Hematopoietic multipotent progenitor cell (in vitro differentiated cells): ENCODE measurements at places on chromosomes 13 and 19.
A peak's percentile ranks its signal among the peaks of the same experiment; 100 is the strongest.

- no peak for DNase-seq
Measured at GRCh38 chr13:36430247-36431203, 1.8 kb upstream of the CCNA1 start.

DNA sequence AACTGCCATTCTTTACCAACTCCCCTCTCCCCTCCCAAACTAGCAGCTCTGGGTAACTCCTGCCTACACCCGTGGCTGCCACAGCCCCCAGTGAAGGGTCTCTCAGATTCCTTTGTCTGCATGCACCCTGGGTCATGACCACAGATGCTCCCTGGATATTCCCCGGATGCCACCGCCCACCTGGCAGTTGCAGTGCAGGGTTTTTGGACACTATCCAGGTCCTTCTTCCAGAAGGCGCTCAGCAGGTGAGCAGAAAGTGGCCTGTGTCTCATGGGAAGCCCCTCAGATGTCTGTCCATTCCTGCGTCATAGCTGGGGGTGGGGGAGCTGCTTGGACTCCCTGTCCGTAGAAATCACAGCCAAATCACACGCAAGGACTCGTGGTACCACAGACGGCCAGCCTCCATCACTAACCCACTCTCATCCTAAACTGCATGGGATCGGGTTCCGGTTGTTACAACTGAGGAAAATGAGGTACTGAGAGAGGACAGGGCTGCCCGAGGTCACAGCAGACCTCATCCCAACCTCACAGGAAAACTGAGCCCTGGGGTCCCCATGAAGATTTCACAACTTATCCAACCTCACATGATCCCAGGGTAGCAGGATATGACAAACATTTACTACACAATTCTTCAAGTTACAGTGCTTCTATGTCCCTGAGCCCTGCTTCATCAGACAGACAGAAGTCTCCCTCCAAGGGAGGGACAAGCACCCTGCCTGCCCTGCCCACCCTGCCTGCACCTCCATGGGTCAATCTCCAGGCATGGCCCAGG is 38.6 kb downstream of the ELL start:
- no peak for DNase-seq

DNA sequence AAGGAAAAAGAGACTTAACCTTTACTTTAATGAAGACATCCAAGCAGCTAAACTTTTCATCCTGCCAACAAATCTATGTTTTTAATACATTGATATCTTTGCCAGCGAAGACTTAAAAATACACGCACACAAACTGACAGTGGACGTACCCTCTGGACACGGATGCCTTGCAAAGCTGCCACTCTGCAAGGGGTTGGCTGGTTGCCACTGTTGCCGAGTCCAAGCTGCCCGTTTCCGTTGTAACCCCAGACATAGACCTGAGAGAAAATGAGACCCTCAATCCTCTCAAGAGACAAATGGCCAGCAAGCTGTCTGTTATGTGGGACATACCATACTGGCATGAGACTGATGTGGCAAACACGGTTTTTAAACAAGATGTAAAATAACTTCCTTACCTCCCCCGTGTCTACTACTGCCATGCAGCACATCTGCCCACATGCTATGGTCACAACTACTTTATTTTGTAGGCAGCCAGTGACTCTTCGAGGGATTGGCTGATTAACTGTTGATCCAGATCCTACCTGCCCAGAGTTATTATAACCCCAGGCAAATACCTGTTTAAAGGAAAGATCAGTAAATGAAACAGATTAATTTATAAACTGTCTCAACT is 21.2 kb downstream of the RCBTB2 start:
- DNase-seq = no peak

DNA sequence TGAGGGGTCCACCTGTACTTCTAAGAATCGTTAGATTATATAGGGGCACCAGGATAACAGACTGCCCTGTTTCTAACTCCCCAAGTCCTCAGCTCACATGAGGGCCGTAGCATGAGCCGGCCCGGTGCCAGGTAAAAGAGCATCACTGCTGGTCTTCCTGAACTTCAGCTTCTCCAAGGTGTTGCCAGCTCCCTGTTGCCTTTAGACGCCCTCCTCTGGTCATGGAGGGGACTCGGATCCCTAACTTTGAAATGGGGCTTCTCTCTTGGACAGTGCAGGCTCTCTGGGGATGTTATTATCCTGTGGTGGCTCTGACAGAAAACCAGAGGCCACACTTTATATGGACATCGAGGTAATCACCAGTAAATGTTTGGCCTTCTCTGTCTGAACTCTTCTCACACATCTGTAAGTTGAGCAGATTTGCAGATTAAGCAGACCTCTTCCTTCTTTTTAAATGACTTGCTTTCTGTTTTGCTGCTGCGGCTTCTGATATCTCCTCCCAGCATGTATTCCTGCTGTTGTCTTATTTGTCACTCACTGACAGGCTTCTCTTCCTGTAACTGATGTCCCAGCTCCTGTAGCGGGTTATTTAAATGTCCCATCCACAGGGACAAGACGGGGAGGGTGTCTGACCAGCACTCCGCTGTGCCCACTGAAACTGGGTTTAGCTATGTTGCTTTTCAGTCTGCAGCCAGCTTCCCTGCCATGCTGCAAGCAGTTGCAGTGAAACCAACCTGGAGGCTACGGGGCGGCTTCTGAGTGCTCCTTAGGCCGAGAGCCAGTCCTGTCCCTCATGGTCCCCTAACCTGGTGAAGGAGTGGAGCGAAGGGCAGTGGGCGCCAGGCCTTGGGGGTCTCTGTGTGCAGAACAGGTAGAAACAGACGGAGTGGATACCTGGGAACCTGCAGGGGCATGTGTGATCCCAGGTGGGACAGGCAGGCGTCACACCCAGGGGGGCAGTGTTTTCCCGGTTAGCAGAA is 39.2 kb downstream of the TSSK6 start:
- no peak for DNase-seq

DNA sequence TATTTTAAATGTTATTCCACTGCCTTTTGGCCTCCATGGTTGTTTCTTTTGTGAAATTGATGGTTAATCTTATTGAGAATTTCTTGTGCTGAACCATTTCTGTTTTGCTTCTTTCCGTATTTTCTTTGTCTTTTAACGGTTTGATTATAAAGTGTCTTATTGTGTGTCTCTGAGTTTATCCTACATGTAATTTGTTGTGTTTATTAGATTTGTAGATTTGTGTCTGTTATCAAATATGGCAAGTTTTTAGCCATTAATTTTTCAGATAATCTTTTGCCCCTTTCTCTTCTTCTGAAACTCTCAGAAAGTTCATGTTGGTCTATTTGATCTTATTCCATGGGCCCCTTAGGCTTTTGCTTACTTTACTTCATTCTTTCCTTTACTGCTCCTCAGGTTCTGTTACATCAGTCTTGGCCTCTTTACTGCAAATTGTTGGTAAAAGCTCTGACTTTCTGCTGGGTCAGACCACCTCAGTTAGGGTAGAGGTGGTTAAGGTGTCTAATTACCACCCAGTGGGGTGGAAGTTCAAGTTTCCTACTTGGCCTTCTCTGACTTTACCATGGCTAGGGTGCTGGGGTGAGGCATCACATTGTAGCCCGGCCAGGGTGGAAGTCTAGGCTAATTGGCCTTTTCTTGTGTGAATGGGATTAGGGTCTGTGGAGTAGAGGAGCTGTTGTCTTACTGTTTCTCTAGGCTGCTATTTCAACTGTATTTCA is 58.3 kb downstream of the ZMYM2 start:
- DNase-seq = no peak

DNA sequence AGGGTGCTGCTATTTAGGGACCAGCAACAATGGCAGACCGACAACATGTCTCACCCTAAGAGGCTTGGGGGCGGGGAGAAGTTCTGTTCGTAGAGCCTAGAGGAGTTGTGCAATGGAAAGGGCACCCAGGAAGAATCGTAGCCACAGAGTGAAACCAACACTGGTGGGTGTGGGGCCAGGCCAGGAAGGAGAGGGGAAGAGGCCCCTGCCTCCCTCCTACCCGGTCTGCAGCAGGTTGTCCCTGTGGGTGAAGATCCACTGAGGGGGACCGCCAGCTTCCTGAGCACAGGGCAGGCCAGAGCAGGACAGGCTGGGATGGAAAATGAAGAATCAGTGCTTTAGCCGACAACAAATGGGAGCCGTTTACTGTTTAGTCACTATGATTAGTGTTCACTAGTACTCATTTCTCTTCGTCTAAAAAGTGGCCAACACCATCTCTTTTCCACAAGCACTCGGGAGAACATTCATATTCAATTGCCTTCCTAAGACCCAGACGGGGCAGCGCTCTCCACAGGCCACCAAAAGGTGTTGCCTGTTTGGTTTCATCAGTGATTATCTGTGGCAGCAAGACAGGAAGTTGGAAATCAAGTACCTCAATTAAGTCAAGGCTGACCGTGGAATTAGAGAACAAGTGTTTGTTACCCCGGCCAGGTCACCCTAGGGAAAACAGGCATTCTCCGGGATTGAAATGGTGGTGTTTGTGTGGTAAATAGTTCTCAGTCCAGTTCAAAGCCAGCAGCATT is 1.1 kb upstream of the ATP11A start:
- DNase-seq = no peak

DNA sequence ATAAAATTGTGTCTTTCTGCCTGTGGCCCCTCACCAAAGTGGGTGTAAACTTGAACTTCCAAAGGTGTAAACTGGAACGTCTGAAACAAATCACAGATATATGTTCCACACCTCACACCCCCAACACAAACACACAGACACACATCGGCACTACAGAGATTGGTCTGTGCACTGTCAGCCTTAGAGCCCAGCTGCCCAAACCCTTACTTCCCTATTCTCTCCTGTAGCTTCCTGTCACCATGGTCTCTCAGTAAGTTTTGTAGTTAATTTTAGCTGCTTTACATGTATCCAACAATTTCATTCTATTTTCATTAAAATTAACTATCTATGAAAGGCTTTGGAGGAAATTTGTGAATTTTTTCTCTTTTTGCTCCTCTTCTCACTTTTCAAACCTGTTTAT is 5.4 kb downstream of the TM9SF2 start:
- peak; percentile 78 for DNase-seq

DNA sequence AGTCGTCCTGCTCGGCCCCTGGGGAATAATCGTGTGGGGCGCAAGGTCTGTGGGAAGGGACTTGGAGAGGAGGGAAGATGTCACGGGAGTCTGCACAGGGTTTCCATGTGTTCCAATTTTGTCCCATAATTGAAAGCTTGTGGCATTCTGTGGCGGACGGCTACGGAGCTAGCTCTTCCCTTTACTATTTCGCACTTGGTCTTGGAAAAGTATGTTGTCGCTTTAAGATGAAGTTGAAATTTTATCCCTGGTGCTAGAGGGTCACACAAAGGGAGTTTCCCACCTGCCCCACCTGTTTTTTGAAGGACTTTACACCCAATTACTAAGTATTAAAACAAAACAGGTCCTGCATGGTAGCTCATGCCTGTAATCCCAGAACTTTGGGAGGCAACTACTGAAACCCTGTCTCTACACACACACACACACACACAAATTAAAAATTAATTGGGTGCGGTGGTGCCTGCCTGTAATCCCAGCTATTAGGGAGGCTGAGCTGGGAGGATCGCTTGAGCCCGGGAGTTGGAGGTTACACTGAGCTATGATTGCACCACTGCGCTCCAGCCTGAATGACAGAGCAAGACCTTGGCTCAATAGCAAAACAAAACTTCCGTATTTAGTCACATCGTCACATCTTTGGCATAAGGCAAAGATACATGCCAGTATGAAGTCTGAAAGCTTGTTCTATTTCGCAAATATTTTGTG is 967 bp upstream of the TPT1 start:
- no peak for DNase-seq

DNA sequence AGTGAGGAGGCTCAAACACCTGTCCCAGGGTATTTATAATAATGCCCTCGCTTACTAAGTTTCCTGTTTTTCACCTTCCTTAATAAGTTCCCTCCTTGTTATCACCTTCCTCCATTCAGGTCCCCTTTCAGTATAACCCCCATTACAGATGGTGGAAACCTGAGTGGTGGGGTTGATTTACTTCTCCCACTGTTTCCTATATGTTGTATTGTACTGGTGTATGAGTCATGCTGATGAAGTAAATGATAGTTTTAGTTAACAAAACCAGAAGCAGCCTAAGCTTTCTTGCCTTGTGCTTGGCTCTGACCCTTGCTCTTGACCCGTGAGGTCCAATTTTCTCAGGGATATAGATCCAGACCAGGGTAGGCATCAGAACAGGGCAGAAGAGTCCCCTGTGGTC is 22.3 kb upstream of the TNFSF11 start:
- DNase-seq = no peak

- DNase-seq = no peak
Measured at GRCh38 chr19:327291-328024, 17.1 kb downstream of the MIER2 start.

DNA sequence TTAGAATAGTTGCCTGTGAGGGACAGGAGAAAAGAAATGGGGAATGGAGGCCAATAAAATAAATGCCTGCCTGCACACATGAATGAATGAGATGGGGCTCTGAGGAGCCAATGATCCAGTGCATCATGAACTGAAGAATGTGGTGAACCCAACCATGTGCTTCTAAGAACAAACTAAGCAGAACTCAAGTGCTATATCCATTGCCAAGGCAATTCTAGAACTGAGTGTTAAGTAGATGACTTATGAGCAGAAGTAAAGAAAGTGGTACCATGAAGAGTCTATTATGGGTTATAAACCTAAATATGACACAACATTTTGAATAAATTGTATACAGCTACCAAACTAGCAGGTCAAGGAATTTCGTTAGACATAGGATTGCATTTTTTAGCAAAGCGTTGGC is 186.1 kb downstream of the KATNAL1 start:
- DNase-seq = no peak

DNA sequence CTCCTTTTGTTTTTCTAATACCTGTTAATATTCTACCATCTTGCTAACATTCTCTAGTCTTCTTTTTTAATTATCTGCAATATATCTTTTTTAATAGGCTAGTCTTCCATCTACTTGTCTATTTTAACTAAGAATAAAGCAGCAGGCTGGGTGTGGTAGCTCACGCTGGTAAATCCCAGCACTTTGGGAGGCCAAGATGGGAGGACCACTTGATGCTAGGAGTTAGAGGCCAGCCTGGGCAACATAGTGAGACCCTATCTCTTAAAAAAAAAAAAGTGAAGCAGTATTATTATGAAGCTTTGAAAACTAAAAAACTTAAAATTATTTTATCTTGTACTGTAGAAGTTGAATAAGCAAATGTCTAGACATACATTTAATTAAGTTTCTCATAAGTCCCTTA is 3.3 kb downstream of the UTP14C start:
- DNase-seq = no peak
